NCI-H748 treated with DMSO at 0.1 percent for 48 hours (cell line): ENCODE measurements at places on chromosomes 1 and 21.

DNA sequence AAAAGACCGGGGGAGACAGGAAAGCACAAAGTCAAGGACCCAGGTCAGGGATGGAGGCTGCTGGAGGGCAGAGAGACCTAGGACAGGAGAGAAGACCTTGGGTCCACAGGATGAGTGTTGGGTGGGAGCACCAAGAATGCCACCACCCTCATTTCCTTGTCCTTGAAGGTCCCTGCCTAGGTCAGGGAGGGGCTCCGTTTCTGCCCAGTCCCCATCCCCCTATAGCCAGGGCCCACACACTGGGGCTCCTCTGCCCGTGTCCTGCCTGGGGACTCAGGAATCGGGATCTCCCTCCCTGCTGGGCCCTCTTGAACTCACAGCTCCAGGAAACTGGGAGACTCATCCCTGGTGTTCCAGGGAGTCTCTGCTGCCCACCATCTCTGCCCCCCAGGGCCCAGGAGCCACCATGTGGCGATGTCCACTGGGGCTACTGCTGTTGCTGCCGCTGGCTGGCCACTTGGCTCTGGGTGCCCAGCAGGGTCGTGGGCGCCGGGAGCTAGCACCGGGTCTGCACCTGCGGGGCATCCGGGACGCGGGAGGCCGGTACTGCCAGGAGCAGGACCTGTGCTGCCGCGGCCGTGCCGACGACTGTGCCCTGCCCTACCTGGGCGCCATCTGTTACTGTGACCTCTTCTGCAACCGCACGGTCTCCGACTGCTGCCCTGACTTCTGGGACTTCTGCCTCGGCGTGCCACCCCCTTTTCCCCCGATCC, 584 bp downstream of the TINAGL1 start:
- no peak for DNase-seq

DNA sequence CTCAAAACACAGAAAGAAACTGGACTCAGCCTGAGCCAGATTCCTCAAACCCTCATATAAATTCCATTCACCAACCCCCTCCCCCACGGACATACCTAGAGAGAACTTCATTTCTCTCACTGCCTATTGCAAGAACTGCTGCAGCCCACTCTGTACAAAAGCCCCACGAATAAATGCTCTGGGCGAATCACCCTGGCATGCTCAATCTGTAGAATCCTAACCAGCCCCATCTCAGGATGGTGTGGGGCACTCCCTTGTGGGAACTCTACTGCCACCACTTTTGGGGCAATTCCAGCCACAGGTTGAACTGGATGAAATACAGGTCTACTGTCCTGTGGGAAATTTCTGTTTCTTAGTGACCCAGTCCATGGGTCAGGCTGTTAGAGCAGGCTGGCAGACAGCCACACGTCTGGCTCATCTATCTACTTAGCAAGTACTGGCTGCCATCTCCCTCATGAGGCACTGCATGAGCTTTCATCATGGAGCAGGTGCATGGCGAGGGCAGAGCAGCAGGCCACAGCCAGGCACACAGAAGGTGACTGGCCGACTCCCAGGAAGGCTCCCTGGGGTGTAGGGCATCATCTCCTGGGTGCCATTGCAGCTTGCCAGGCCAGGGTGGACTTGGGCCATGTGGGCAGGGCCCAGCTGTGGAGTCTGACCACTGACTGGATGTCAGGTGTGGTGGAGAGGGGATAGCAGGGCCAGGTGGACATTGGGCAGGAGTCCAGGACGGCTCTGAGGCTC, 1.6 kb upstream of the C1orf35 start:
- no peak for DNase-seq

- DNase-seq: no peak
These were observed 19.5 kb upstream of the UQCRHL start for GRCh38 chr1:15826810-15827507.

- DNase-seq: no peak
These were observed 124.0 kb downstream of the EDEM3 start for GRCh38 chr1:184630679-184631060.

DNA sequence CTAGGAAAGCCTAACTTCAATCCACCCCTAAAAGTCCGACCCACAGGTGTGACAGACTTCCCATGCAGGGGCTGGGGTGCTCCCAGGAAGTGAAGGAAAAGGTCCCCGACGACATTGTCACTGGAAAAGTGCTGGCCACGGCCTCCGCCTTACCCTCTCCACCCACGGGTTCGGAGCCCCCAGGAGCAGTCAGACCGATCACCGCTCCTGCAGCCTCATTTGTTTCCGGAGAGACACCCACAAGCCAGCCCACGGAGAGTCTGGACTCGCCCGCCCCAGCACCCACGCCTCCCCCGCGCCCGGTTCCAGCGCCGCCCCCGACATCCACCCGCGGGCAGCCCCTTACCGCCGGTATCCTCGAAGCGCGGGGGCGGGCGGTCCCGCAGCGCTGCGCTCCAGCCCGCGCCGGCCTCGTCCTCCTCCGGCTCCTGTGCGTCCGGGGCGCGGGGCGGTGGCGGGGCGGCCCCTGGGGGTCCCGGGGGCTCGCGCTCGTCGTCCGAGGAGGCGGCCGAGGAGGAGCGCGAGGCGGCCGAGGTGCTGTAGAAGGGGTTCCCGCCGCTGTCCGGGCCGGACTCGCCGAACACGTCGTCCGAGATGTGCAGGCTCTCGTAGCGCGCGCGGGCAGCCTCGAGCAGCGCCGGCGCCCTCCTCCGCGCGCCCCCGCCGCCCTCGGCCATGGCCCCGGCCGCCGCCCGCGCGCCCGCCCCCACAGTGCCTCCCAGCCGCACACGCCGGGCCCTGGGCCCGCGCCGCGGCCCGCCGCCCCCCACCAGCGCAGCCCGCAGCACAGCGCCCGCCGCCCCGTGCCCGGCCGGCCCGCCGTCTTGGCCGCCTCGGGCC, 660 bp downstream of the PGBD5 start:
- DNase-seq: no peak

GRCh38 chr1:962381-963300, 2.3 kb downstream of the KLHL17 start:
- DNase-seq: no peak
